Dermis blood vessel endothelial cell (primary cell): ENCODE measurements at places on chromosomes 2 and 18.
A peak's percentile ranks its signal among the peaks of the same experiment; 100 is the strongest.

- no peak for DNase-seq
Measured at GRCh38 chr18:62651276-62652056, 63.9 kb upstream of the PHLPP1 start.

GRCh38 chr2:162965191-162965590 lies 126.6 kb upstream of the KCNH7 start:
- DNase-seq = no peak

- DNase-seq = no peak
Measured at GRCh38 chr2:180607514-180608049, 372.8 kb upstream of the UBE2E3 start.

- DNase-seq = no peak
Measured at GRCh38 chr2:169106563-169107545, 37.5 kb downstream of the DHRS9 start.

GRCh38 chr18:36589857-36590543 lies 238.8 kb downstream of the TPGS2 start:
- no peak for DNase-seq

- DNase-seq = peak; percentile 35
Measured at GRCh38 chr18:74040459-74041332, 106.9 kb downstream of the FBXO15 start.

GRCh38 chr2:12733846-12734245 lies 17.1 kb downstream of the TRIB2 start:
- DNase-seq = no peak

DNA sequence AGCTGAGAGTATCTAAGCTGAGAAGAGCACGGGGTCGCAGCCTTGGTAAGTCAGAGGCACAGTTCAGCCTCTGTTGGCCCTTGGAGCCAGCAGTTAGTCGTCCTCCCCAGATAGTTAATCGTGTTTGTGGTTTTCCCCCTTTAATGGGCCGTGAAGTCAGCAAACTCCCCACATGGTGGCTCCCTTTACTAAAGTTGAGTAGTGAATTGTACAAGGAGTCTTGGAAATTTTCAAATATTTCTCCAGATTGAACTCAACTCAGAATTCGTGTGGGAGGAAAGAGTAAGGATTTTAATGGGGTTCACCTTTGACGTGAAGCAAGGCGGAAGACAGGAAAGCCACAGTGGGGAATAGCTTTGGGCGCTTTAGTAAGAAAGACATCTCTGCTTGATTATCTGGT lies 2.4 kb upstream of the ADCYAP1 start:
- no peak for DNase-seq

- DNase-seq = no peak
Measured at GRCh38 chr18:48877941-48878340, 72.8 kb downstream of the SMAD7 start.

DNA sequence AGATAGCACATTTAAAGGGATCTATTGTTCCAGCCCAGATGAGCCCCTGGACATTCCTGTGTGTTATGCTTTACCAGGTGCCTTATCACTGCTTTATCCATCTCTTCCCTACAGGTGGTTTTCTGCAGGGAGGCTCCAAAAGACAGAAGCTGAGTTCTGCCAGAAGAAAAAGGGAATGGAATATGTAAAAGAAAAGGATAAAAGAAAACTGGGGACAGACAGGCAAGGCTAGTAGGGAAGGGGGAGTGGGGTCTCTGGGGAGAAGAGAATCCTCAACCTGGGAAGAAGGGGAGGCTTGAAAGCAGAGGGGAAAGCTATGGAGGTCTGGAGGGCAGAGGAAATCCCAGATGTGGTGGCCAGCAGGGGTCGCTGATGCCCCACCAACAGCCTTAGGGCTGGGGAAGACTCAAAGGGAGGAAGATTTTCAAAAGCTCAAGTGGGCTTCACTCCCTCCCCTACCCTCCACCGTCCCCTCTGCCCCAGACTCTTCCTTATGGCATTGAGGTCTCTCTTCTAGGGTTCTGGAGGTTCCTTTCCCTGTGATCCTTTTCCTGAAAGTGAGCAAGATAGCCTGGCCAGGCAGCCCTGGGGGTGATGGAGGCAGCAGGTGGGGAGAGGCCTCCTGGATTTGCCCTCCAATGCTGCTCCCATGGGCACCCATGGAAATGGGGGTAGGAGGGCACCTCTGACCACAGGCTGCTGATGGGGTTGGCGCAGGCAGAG lies 178.1 kb upstream of the PKDCC start:
- DNase-seq = peak; percentile 79

GRCh38 chr2:200000444-200001163 lies 45.2 kb downstream of the MAIP1 start:
- DNase-seq = no peak

GRCh38 chr18:61972389-61973264 lies 79.8 kb upstream of the RNF152 start:
- DNase-seq = no peak

- peak; percentile 27 for DNase-seq
Measured at GRCh38 chr18:45384137-45384961, 230.9 kb upstream of the SLC14A2 start.

DNA sequence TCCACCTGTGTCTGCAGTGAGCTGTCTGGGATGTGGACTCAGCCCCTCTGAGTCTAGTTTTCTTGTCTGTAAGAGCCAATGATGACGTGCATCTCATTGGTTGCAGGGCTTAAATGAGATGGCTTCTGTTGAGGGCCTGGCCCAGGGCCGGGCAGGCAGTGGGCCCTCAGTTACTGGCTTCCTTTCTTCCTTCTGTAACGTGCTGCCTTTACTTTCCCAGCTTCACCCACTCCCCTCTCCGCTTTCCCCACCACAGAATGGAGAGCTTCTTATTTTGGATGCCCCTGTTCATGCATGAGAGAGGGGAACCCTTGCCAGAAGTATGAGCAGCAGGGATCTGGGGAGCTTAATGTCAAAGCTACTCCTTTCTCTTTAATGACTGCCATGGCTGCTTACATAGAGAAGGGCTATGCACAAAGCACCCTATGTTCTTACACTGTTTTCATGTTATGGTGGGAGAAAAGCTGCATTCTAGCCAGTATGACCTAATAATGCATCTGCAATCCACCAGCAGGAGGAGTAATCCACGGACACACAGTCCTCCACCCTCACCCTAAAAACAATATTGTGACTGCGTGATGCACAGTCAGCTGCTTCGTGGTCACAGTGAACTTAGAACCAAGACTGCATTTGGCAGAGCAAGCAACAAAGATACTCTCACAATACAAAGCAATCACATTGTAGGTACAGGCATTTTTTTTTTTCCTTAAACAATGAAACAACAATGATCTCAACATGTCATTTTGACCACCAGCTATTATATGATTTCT lies 37.2 kb downstream of the CREG2 start:
- peak; percentile 68 for DNase-seq

- peak; percentile 92 for DNase-seq
Measured at GRCh38 chr2:120596990-120597594, 138.6 kb upstream of the GLI2 start.

DNA sequence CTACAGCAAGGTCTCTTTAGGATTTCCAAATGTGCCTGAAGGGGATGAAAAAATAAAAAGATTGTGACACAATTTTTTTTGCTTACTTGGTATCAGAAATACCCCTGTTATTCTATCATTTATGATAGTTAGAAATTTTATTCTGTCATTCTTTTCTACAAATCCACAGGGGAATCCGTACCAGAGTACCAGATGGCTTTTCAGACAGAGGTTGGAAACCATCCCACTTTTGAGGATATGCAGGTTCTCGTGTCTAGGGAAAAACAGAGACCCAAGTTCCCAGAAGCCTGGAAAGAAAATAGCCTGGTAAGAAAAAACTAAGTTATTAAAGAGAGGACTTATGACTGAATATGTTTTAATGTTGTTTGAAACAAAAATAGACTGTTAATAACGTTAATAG lies 92.6 kb upstream of the FAM117B start:
- DNase-seq = no peak

DNA sequence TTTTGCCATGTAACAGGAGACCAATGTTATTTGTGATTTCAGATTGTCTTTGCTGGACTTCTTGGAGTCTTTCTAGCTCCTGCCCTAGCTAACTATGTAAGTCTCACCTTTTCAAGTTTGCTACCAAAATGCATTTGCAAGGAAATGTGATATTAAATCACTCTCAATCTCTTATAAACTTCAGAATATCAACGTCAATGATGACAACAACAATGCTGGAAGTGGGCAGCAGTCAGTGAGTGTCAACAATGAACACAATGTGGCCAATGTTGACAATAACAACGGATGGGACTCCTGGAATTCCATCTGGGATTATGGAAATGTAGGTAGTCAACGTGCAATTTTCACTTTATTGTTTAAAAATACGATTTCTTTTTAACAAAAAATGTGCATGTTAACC lies 3.0 kb downstream of the GKN1 start:
- DNase-seq = no peak

- no peak for DNase-seq
Measured at GRCh38 chr2:46672752-46673151, 193.4 kb downstream of the TMEM247 start.

GRCh38 chr2:46781468-46782189 lies 134.0 kb downstream of the MCFD2 start:
- peak; percentile 65 for DNase-seq

GRCh38 chr2:180655393-180655792 lies 325.0 kb upstream of the UBE2E3 start:
- no peak for DNase-seq

DNA sequence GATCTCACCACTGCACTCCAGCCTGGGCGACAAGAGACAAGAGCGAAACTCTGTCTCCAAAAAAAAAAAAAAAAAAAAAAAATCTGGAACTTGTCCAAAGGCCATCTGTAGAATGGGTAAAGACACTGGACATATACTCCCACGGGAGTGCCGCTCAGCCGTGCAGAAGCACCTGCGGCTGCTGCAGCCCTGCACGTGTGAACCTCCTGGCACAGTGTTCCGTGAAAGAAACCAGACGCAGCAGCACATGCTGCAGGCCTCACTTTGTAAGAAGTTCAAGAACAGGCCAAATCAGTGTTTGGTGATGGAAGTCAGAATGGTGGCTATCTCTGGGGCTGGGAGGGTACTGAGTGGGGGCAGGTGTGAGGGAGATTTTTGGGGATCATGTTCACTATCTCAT lies 6.5 kb downstream of the CHRND start:
- no peak for DNase-seq

GRCh38 chr2:199962203-199962602 lies 6.8 kb downstream of the MAIP1 start:
- no peak for DNase-seq
